Mammary epithelial cell (primary cell): ENCODE measurements at places on chromosomes 6 and 20. TPM values are rescaled to one million over a fixed set of nuclear protein-coding genes. Genes with fewer than 3 reads are reported as not detected.

GRCh38 chr6:28139860-28140543 is 1.7 kb upstream of the ZKSCAN8 start:
- DNase-seq = no peak

DNA sequence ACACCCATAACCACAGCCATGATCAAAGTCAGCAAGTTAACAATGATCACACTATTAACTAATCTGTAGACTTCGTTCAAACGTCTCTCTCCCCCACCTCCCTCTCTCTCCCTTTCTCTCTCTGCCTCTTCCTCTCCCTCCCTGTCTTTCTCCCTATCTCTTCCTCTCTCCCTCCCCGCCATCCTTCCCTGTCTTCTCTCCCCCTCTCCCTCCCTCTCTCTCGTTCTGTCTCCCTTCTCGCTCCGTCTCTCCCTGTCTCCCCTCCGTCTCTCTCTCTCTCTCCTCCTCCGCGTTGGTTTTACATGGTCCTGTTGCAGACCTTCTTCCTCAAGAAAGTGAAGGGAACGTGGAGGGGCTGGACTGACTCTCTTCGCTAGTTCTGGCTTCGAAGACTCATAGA is 308.9 kb upstream of the FOXQ1 start:
- no peak for DNase-seq

DNA sequence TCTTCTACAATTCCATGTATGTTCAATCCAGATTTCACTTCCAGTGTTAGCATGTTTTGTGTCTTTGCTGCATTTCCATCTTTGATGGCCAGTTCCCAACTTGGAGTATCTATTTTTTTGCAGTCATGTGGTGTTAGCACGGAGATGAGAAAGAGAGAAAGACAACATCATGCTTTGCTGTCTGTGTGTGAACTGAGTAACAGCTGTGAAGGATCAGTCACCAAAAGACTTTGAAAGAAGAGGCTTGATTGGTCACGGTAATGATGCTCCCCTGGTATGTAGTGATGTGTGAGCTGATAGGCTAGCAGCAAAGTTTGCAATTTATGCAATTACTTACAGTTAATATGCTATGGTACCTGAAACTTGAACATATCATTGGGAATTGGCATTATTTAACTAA is 731.3 kb upstream of the NRSN1 start:
- no peak for DNase-seq

- DNase-seq = no peak
These were observed 107.2 kb downstream of the TOX2 start for GRCh38 chr20:44021900-44022299.

- DNase-seq = peak; percentile 50
These were observed 43.6 kb downstream of the MDGA1 start for GRCh38 chr6:37653933-37654565.

DNA sequence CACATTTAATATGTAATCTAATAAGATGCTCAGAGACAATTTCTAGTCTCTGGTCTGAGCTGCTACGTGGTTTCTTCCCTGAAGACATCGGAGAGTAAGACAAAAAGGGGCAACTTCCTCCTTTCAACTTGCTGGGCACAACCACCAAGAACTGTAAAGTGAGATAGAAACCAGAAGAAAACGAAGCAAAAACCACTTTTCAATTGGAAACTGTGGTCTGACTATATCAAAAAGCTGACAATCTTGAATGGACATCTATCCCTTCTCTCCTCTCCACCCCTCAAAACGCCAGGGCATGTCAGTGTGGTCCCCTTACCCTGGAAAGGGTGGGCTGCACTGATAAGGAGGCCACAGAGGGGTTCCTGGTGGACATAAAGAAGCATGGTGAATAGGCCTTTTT is 269.1 kb downstream of the CD83 start:
- DNase-seq = no peak

The EPPIN gene
- not detected for polyA plus RNA-seq

The BLOC1S5 gene
- 4.2 TPM for polyA plus RNA-seq

The DST gene
- 120 TPM for polyA plus RNA-seq

The ZHX3 gene
- 15.3 TPM for polyA plus RNA-seq

The MYT1 gene
- polyA plus RNA-seq = 0.02 TPM

The ANGPT4 gene
- 0.01 TPM for polyA plus RNA-seq
